ENCODE measurements at places on chromosomes 5 and 9. TPM values are rescaled to one million over a fixed set of nuclear protein-coding genes. Genes with fewer than 3 reads are reported as not detected.

GMCL2 gene
- total RNA-seq = not detected

PCA3 gene
- 0.09 TPM for total RNA-seq

IFNA21 gene
- not detected for total RNA-seq

MARCOL gene
- not detected for total RNA-seq

ARID3C gene
- not detected for total RNA-seq

PCAT7 gene
- total RNA-seq = 0.09 TPM

IL13 gene
- not detected for total RNA-seq

NDUFS6 gene
- total RNA-seq = 18.0 TPM

APBB3 gene
- total RNA-seq = 36.1 TPM

ABO gene
- 23.0 TPM for total RNA-seq

DNA sequence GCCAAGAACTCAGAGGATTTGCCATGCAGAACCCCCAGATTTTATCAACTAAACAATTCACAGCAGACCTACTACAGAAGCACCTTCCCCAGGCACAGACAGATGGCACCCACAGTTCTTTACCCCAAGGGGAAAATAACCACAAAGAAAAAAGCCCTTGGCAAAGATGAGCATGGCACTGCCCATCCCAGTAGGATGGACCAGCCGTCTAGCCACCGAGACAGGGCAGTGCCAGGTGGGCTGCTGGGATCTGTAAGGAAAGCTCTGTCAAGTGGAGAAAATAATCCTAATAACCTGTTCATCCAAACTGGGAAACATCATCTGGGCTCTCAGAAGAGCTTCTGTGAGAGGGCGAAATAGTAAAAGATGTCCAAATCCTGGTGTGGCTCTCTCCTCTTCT, 130.0 kb downstream of the COL23A1 start:
- H3K27me3 ChIP-seq = no peaks in the 10 kb centered on the region
- peaks cover 3% of the 10 kb centered on the region for H3K4me1 ChIP-seq
- H3K27ac ChIP-seq = no peak overlapping the region
- no peaks in the 10 kb centered on the region for H3K36me3 ChIP-seq

DNA sequence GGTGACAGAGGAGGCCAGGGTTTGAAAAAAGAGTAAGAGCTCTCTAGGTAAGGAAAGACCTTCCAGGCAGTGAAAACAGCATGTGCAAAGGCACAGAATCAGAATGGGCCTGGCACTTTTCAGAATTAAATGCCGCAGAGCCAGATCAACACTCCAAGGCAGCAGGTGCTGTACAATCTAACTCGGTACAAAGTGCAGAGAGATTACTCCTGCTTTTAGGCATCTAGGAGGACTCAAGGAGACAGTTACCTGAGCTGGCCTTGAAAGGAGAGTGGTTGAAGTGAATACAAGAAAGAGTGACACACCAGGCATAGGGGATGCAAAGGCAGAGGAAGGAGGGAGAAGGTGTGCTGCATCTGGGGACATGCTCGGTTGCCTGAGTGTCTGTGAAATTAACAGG, 21.5 kb downstream of the HRH2 start:
- peak overlapping the region; percentile 92 for H3K27ac ChIP-seq
- H3K4me3 ChIP-seq = no peak overlapping the region
- no peaks in the 10 kb centered on the region for H3K27me3 ChIP-seq
- no peaks in the 10 kb centered on the region for H3K36me3 ChIP-seq

- no peaks in the 10 kb centered on the region for H3K36me3 ChIP-seq
- no peak overlapping the region for H3K4me3 ChIP-seq
- no peaks in the 10 kb centered on the region for H3K4me1 ChIP-seq
- no peak overlapping the region for H3K27ac ChIP-seq
- no peak for DNase-seq
Measured at GRCh38 chr9:29644514-29644913, 2071.2 kb upstream of the C9orf72 start.

- peak; percentile 76 for DNase-seq
- peaks cover 9% of the 10 kb centered on the region for H3K4me1 ChIP-seq
- H3K36me3 ChIP-seq = no peaks in the 10 kb centered on the region
- peak within 1 kb of the TSS; percentile 14 for H3K4me3 ChIP-seq
- peaks cover 5% of the 10 kb centered on the region for H3K27me3 ChIP-seq
Measured at GRCh38 chr9:128203024-128203706, at the start of gene DNM1. Gene DNM1 (plus strand): TSS chr9:128203379. CDS start chr9:128203471, 92 bp downstream.

DNA sequence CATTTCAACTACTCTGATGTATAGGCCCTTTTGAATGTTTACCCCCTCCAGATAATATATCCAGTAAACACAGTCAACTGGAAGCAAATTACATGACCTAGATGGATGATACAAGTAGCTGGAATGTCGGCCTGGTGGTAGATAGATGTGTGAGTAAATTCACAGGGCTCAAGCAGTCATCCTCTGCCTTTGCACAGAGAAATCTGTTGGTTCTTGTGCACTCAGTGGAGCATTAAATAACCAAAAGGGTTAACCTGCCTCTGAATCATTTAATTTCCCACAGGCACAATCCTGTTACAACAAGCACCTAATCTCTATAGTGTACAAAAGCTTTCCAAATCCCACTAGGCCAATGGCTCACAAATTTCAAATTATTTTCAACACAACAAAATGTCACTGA, 668.3 kb downstream of the DNAH5 start:
- DNase-seq = no peak
- H3K27ac ChIP-seq = no peak overlapping the region
- H3K36me3 ChIP-seq = no peaks in the 10 kb centered on the region

- no peak overlapping the region for H3K27ac ChIP-seq
- H3K27me3 ChIP-seq = no peaks in the 10 kb centered on the region
- H3K4me3 ChIP-seq = no peak overlapping the region
- DNase-seq = peak; percentile 92
- H3K36me3 ChIP-seq = no peaks in the 10 kb centered on the region
- no peaks in the 10 kb centered on the region for H3K4me1 ChIP-seq
Measured at GRCh38 chr5:164013077-164013670, 507.8 kb downstream of the MAT2B start.

- H3K36me3 ChIP-seq = peaks cover 12% of the 10 kb centered on the region
- H3K4me1 ChIP-seq = peaks cover 8% of the 10 kb centered on the region
- H3K27me3 ChIP-seq = no peaks in the 10 kb centered on the region
- DNase-seq = peak; percentile 61
Measured at GRCh38 chr5:172076761-172077244, 70.4 kb upstream of the FBXW11 start.

DNA sequence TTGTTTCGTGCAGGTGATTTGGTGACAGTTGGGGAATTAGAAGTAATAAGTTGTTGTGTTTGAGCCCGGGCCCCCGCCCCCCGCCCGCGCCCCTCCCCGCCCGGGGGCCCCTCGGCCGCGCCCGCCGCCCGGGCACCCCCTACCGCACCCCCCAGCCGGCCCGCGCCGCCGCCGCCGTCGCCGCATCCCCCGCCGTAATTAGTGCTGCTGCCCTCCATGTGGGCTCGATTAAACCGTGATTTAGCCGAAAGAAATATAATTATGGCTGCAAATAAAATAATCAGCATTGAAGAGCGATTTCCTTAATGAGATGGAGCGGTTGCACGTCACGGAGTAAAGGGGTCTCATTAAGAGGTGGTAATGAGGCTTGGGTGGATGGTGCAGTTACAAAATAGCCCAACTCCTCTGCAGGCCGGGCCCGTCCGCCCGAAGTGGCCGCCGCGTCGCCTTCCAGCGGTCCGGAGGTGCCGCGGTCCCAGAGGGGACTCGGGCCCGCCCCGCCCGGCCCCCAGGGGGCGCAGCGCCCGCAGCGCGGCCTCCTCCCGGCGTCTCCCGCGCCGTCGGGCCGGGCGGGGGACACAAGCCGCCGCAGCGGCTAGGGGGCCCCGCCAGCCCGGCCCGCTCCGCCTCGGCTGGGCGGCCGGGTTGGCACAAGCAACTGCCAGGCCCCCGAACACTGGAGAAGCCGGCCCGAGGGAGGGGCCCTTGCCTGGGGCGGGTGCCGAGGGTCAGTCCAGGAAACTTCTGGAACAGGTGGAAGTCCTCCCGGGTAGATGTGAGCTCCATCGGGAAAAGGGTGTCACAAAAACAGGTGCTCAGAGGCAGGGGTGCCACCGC, 6.9 kb upstream of the OTP start:
- no peaks in the 10 kb centered on the region for H3K36me3 ChIP-seq
- H3K27ac ChIP-seq = no peak overlapping the region
- no peaks in the 10 kb centered on the region for H3K27me3 ChIP-seq
- peak; percentile 47 for DNase-seq
- no peaks in the 10 kb centered on the region for H3K4me1 ChIP-seq

GRCh38 chr5:117131048-117131679, 556.5 kb upstream of the SEMA6A start:
- no peak overlapping the region for H3K27ac ChIP-seq
- H3K4me1 ChIP-seq = no peaks in the 10 kb centered on the region
- no peak overlapping the region for H3K4me3 ChIP-seq
- no peak for DNase-seq

GRCh38 chr9:92406477-92406876, 2.1 kb upstream of the OGN start:
- H3K4me3 ChIP-seq = no peak overlapping the region
- no peaks in the 10 kb centered on the region for H3K36me3 ChIP-seq
- no peak overlapping the region for H3K27ac ChIP-seq

GRCh38 chr5:109668668-109669422, 20.9 kb upstream of the MAN2A1 start:
- H3K36me3 ChIP-seq = no peaks in the 10 kb centered on the region
- peaks cover 4% of the 10 kb centered on the region for H3K4me1 ChIP-seq
- no peak overlapping the region for H3K27ac ChIP-seq
- H3K27me3 ChIP-seq = no peaks in the 10 kb centered on the region
- no peak overlapping the region for H3K4me3 ChIP-seq

DNA sequence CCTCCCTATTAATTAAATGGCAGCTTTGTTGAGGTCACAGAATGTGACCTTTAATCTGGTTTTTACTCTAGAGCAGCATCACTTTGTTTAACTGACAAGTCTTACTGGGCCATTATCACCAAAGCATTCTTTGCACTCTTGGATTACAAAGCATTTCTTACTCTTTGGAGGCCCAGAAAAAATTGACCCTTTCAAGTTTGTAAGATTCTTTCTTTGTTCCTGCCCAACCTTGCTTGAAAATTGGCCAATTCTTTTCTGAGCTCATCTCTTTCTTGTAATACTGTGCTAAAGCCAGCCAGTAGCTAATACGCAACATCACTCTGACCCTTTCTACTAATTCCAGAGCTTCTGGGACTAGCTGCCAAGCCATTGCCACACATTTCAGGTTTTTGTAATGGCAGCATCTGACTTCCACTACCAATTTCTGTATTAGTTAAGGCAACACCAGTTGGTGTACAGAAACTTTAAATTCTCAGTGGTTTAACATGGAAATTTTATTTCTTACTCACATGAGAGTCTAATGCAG, 131.6 kb downstream of the PRDM6 start:
- H3K27me3 ChIP-seq = no peaks in the 10 kb centered on the region
- no peaks in the 10 kb centered on the region for H3K4me1 ChIP-seq
- H3K4me3 ChIP-seq = no peak overlapping the region
- H3K27ac ChIP-seq = no peak overlapping the region

- H3K36me3 ChIP-seq = peaks cover 2% of the 10 kb centered on the region
- H3K27me3 ChIP-seq = peaks cover 5% of the 10 kb centered on the region
Measured at GRCh38 chr5:5492087-5492933, 69.8 kb downstream of the ICE1 start.
